ENCODE measurements at places on chromosomes 12 and 14.

GRCh38 chr12:30732954-30733637 lies 21.7 kb downstream of the CAPRIN2 start:
- no peak for DNase-seq

DNA sequence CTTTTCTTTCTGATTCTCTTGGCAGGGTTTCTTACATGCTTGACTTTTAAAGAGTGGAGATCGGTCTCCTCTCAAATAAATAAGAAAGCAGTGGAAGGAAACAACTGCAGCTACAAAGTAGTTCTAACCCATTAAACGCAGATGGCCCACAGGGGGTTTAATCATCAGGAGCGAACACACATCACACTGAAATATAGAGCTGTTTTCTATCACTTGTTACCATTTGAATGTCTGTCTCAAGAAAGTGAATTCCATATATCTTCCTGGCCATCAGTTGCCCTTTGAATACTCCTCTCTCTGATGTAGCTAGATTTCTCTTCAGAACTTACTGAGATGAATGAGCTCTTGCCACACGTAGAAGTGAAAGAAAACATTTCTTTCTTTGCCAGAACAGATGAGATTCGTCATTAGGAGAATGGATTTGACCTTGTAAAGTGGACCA lies 29.1 kb downstream of the ALX1 start:
- no peak for DNase-seq

- no peak for DNase-seq
Measured at GRCh38 chr14:32298346-32298745, 30.8 kb upstream of the AKAP6 start.

DNA sequence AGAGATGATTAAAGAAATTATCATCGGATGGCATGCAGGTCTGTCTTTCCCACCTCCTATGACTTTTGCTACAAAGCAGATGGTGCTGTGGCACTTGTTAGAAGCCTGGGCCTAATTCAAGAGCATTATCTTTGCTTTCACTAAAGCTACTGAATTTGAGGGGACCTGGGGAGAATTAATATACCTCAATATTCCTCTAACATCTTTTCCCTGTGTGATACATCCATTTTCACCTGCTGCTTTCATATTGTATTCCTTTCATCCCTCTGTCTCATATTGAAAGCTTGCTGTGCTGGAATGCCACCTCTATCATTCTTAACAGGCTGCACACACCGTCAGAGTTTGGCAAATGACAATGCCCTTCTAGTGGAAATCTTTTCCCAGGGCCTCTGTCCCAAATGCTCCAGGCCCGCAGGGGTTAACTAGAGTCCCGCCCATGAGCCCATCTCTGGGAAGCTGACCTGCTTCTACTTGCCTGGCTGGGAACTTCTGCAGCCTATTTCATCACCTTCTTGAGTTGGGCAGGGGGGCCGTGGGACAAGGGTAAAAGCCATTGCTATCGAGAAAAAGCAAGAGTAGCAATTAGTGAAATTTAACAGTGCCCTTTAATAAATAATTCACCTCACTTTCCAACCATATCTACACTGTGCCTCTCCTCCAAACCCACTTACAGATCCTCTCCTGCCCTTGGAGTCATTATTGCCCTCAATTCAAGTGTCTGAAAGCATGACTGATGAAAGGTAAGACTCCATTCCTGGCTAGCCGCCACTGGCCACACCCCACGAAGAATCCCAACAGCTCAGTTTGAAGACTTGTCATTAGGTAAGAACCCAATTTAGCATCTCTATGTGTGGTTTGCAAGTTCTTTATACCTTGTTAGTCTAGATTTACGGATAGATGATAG lies 126.7 kb upstream of the BTG1 start:
- no peak for DNase-seq

DNA sequence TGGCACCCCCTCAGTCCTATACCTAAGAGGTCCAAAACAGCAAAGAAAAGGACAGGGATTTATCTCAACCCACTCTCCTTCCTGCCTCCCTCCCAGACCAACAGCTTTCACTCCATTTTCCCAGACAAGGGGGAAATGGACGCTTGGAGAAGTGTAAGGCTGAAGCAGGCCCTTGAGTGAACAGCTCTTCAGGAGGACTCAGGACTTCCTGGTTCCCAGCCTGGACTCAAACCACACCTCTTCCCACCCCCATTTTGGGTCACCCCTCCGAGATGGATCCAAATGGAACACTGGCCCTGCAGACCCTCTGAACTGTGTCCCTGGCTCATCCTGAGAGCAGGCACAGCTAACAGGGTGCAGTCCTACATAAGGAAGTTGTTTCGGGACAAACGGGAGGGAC lies 2.7 kb downstream of the KMT2D start:
- DNase-seq, result no peak

DNA sequence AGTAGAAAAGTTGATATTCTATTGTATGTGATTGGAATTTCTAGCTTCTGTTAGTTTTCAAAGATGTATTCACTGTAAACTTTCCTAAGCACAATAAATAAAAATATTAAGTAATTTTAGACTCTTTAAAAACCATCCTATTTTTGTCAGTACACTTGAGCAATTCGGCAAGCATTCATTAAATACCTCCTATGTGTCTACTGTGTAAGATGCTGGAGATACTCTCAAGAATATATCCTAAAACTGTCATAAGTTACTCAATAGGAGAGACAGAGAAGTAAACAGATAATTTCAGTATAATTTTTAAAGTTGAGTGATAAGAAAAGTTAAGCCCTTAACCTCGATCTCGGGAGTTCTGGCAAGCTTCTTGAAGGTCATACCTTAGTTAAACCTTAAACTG lies 46.1 kb downstream of the FANCM start:
- DNase-seq, result no peak

DNA sequence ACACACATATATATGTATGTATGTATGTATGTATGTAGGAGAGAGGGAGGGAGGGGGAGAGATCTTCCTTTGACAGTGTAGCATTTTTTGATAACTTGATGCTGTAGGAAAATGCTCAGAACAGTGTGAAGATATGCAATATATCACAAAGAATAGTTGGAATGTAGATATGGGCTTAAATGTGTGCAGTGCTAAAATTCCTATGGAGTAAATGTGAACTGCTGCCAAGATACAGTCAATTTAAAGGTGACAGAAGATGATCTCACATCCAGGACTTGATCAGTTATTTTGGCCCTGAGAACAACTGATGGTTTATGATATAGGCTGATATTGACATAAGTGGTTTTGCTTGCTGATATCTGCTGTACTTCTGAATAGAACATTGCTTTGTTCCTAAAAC lies 84.2 kb downstream of the DAAM1 start:
- no peak for DNase-seq

GRCh38 chr12:18224745-18225144 lies 36.6 kb upstream of the PIK3C2G start:
- DNase-seq, result no peak

All from CD4-positive, alpha-beta T cell treated with Interleukin-2 at 100 ng/mL for 4 hours (primary cell).